Body of pancreas (tissue), 4 donors: ENCODE measurements at places on chromosomes 4 and X. TPM values are rescaled to one million over a fixed set of nuclear protein-coding genes. Genes with fewer than 3 reads are reported as not detected.

DNA sequence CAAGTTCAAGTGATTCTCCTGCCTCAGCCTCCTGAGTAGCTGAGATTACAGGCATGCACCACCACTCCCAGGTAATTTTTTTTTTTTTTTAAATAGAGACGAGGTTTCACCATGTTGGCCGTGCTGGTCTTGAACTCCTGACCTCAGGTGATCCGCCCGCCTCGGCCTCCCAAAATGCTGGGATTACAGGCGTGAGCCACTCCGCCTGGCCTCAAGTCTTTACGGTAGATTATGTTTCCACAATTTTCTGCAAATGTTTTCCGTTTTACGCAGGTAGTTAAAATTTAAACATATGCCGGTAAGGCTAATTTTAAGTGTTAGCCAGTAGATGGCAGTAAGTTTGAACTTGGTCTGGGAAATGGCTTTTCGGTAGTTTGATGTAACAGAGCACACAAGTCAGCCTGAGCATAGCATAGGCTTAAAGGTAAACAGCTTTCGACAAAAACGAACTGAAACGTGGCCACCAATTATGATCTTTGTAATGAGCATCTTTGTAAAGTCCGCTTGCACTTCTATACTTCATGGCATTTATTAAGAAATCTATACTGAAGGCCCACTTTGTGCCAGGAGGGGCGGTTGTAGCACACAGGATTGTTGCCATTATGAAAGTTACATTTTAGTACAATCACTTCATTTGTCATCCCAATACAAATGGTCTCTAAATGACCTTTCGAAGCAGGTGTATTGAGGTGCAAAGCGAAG, 31.1 kb downstream of the CCKAR start:
- DNase-seq, result no peak
- no peaks in the 10 kb centered on the region for H3K27me3 ChIP-seq
- H3K4me3 ChIP-seq, result no peak overlapping the region
- no peaks in the 10 kb centered on the region for H3K4me1 ChIP-seq
- no peaks in the 10 kb centered on the region for H3K36me3 ChIP-seq
- H3K27ac ChIP-seq, result no peak overlapping the region

DNA sequence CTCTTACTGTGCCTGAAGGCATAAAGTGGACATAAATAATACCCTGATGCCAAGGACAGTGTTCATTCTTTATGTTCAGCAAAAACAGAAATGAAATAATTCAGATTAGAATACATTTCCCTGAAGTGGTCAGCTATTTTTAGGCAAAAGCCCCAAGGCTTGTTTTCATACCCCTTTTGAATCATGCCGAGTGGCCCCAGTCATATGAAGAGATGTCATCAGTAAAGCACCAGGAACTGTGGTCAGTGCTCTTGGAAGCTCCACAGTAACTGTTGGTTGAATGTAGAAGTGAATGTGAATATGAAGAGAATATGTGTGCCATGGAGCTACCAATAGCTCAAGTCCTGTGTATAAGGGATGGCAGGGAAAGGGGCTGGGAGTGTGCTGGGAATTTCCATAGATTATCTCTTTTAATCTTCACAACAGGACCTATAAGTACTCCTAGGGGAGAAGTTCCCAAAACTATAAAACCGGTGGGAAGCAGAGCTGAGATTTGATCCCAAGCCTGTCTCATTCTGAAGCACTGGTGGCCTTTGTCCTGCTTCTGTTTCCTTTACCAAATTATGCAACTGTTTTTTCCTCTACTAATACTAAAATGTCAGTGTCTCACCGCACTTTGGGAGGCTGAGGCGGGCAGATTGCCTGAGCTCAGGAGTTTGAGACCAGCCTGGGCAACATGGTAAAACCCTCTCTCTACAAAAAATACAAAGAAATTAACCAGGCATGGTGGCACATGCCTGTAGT, 52.6 kb downstream of the FNIP2 start:
- DNase-seq, result no peak
- H3K27ac ChIP-seq, result peak overlapping the region; percentile 46
- peaks cover 89% of the 10 kb centered on the region for H3K4me1 ChIP-seq
- no peak overlapping the region for H3K4me3 ChIP-seq
- H3K36me3 ChIP-seq, result no peaks in the 10 kb centered on the region

DNA sequence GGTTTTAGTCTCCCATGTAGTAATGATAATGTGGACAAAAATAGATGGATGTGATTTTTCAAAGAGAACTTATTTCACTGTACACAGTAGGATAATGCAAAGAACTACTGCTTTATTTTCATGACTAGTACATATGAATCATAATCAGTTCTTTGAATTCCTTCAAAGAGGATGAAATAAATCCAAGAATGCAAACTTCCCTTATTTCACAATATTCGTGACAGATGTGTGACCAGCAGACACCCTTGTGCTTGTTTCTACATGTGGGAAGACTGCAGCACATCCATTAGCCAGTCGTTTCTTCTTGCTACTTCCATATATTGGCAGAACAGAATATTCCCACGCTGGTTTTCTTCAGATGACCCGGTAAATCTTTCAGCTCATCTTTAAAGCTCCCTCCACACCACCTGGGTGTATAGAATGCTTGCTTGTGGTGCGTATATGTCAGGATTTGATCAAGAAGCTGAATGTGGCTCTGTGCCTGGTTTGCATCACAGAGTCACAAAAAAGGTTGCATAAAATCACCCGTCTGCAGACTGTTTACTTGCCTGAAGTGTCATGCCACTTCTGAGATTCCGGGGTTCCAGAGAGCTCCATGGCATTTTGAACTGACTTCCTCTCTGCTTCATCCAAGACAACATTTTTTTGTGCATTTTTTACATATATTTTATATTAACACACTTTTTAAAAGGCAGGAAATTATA, 47.7 kb upstream of the FAT4 start:
- H3K4me1 ChIP-seq, result no peaks in the 10 kb centered on the region
- H3K27me3 ChIP-seq, result no peaks in the 10 kb centered on the region
- no peak for DNase-seq
- H3K4me3 ChIP-seq, result no peak overlapping the region

DNA sequence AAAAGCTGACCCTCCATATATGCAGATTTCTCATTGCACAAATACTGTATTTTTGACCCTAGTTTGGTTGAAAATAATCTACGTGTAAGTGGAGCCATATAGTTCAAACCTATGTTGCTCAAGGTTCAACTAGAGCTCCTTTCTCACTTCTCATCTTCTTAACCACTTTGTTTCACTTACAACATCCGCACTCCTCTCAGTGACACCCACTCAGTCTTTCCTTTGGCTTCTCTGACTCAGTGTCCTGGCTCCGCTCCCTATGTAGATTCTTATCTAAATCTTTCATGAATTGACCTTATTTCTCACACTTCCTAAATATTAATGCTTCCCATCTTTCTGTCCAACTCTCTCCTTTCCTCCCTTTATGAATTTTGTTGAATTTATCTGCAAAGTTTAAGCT, 32.9 kb upstream of the DKK2 start:
- no peaks in the 10 kb centered on the region for H3K27me3 ChIP-seq
- no peak for DNase-seq
- no peak overlapping the region for H3K27ac ChIP-seq
- no peaks in the 10 kb centered on the region for H3K4me1 ChIP-seq
- no peaks in the 10 kb centered on the region for H3K36me3 ChIP-seq

GRCh38 chr4:129037093-129037492, 56.2 kb downstream of the SCLT1 start:
- H3K27ac ChIP-seq, result no peak overlapping the region
- no peaks in the 10 kb centered on the region for H3K27me3 ChIP-seq
- H3K4me3 ChIP-seq, result no peak overlapping the region
- H3K4me1 ChIP-seq, result no peaks in the 10 kb centered on the region
- no peaks in the 10 kb centered on the region for H3K36me3 ChIP-seq
- peak; percentile 18 for DNase-seq

DNA sequence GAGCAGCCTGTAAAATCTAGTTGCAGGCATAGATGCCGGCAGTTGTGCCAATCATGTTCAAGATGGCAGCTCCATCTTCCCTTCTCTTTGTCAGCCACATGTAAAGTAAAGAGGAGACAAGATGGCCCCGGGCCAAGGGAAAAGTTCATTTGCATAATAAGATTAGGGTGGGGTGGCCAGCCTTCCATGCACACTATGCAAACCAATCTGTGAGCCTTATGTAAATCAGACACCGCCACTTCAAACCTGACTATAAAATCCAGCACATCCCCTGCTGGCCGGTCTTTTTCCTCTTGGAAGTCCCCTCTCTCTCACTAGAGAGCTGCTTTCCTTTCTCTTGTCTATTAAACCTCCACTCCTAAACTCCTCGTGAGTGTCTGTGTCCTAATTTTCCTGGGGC, 78.9 kb upstream of the CBR4 start:
- no peaks in the 10 kb centered on the region for H3K27me3 ChIP-seq
- no peak overlapping the region for H3K4me3 ChIP-seq
- peaks cover 4% of the 10 kb centered on the region for H3K4me1 ChIP-seq
- no peak for DNase-seq
- no peaks in the 10 kb centered on the region for H3K36me3 ChIP-seq

DNA sequence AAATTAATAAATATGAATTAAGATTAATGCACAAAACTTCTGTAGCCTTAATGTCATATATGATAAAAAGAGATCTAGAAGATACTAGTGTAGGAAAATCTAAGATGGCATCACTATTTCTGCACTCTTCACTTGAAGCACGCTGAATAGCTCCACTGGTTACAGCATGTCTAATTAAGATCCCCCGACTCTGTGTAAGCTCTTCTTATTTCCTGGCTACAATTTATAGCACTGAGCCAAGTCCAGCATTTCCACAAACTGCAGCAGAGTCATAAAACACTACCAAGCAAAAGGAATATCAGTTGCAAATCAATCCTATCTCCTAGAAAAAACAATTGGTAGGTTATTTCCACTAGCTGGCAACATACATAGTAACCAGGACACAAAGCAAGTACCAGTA, 1.3 kb upstream of the CCNA2 start:
- H3K36me3 ChIP-seq, result no peaks in the 10 kb centered on the region
- no peak for DNase-seq
- H3K27ac ChIP-seq, result no peak overlapping the region
- H3K27me3 ChIP-seq, result no peaks in the 10 kb centered on the region
- H3K4me3 ChIP-seq, result no peak overlapping the region

- H3K27me3 ChIP-seq, result no peaks in the 10 kb centered on the region
- no peak overlapping the region for H3K27ac ChIP-seq
- H3K4me3 ChIP-seq, result no peak overlapping the region
- no peaks in the 10 kb centered on the region for H3K4me1 ChIP-seq
- H3K36me3 ChIP-seq, result no peaks in the 10 kb centered on the region
Observed at GRCh38 chrX:123454712-123455431, 270.8 kb downstream of the GRIA3 start.

GRCh38 chrX:150772150-150772970, 79.2 kb downstream of the MTMR1 start:
- H3K36me3 ChIP-seq, result no peaks in the 10 kb centered on the region
- no peaks in the 10 kb centered on the region for H3K27me3 ChIP-seq
- DNase-seq, result peak; percentile 77
- H3K27ac ChIP-seq, result no peak overlapping the region
- H3K4me1 ChIP-seq, result no peaks in the 10 kb centered on the region

DNA sequence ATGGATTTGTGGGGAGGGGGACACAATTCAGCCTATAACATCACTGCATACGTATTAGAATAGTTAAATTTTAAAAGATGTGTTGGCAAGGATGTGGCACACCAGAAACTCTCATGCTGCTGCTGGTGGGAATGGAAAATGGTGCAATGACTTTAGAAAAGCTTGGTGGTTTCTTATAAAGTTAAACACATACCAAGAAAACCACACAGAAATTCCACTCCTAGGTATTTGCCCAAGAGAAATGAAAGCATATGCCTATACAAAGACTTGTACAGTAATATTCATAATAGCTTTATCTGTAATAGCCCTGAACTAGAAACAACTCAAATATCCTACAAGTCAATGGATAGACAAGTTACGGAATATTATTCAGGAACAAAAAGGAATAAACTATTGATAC, 71.3 kb upstream of the PDHA1 start:
- H3K36me3 ChIP-seq, result no peaks in the 10 kb centered on the region
- H3K27me3 ChIP-seq, result no peaks in the 10 kb centered on the region
- H3K4me3 ChIP-seq, result no peak overlapping the region
- H3K27ac ChIP-seq, result no peak overlapping the region
- H3K4me1 ChIP-seq, result no peaks in the 10 kb centered on the region
- DNase-seq, result no peak

DNA sequence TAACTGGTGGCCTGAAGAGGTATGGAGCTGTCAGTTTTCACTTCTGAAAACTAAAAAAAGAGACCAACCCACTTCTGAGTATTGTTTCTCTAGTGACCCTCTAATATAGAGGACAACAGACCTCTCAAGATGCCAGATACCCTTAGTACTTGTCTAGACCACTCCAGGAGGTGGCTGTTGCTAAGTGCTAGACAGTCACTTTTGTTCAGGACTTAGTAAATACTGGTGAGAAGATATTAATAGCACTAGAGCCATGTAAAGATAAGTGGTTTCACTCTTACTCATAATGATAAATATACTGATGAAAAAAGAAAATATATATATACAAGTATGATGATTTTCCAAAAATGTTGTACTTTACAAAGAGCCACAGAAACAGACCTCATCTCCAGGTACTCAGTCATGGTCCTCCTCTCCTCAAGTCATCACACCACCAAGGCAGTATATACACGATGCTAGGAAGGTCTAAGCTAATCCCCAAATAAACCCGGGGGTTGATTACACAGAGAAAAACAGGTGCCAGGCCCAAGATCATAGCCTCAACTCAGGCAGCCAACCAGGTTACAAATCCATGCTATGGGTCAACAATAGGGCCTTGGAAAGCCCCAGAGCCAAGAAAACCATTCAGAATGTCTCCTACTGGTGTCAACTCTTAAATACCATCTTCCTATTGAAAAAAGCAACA, 66.9 kb downstream of the ARHGEF9 start:
- H3K27me3 ChIP-seq, result no peaks in the 10 kb centered on the region
- no peak for DNase-seq
- no peaks in the 10 kb centered on the region for H3K4me1 ChIP-seq
- H3K27ac ChIP-seq, result no peak overlapping the region
- no peaks in the 10 kb centered on the region for H3K36me3 ChIP-seq
- H3K4me3 ChIP-seq, result no peak overlapping the region

DNA sequence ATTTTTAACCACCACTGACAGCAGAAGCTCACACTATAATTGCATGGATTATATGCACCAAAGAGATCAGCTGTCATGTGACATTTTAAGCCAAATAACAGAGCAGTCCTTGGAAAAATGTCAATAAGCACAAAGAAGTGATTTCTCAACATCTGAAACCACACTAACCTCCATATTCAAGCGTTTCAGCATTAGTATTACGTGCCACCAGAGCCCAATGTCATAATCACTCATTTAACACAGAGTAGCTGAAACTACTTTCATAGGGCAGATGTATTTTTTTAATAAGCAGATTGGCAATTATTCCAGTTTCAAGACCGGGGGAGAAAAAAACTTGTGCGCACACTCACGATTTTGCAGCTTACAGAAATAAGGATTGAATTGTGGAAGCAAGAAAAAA, 76.6 kb downstream of the SH3KBP1 start:
- no peaks in the 10 kb centered on the region for H3K36me3 ChIP-seq
- no peaks in the 10 kb centered on the region for H3K4me1 ChIP-seq
- DNase-seq, result no peak
- no peak overlapping the region for H3K4me3 ChIP-seq
- no peak overlapping the region for H3K27ac ChIP-seq

The KCND1 gene
- 0.52 TPM for total RNA-seq

The GAB3 gene
- total RNA-seq, result 0.66 TPM

The LIMCH1 gene
- total RNA-seq, result 24.1 TPM

The TKTL2 gene
- not detected for total RNA-seq

The SULT1B1 gene
- total RNA-seq, result 4.0 TPM

The MCTS1 gene
- total RNA-seq, result 28.3 TPM

The MAGEB1 gene
- total RNA-seq, result not detected

The MGAT4D gene
- not detected for total RNA-seq
